ENCODE measurements at places on chromosomes 3 and 15.
A peak's percentile ranks its signal among the peaks of the same experiment; 100 is the strongest.

- no peak for DNase-seq
Measured at GRCh38 chr15:48631176-48631770, 14.2 kb downstream of the FBN1 start.

GRCh38 chr3:129756871-129757270, 136.6 kb downstream of the TMCC1 start:
- DNase-seq, result peak; percentile 43

DNA sequence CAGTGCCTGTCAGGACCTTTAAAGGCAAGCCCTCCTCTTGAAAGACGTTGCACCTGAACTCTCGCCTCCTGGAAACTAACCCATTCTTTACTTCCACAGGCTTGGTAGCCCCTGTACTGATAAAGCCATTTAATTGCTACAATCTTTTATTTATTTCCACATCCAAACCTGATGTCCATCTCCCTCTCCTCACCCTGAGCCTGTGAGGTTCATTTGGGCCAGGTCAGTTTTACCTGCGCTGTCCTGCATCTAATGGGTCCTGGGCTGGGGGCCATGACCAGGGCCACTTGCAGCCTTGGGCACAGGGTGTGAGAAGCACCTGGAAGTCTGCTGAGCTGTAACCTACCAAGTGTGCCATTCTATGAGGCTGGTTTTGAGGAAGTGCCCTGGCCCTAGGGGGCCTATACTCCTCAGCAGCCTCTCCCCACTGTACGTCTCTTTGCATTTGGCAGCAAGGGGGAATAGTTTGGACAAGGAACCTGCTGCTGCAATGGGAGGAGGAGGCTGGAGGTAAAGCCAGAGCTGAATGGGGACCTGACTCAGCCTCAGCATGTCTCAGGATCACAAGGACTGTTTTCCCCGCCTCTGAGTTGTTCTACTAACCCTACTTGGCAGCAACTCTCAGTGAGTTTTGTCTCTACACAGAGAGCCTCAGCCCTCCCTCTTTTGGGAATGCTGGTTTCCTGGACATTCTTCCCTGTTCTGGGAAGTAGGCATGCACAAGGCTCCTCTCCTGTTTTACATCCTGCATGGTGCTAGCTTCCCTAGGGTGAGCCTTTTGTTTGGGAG, 53.8 kb downstream of the WDR76 start:
- no peak for DNase-seq

DNA sequence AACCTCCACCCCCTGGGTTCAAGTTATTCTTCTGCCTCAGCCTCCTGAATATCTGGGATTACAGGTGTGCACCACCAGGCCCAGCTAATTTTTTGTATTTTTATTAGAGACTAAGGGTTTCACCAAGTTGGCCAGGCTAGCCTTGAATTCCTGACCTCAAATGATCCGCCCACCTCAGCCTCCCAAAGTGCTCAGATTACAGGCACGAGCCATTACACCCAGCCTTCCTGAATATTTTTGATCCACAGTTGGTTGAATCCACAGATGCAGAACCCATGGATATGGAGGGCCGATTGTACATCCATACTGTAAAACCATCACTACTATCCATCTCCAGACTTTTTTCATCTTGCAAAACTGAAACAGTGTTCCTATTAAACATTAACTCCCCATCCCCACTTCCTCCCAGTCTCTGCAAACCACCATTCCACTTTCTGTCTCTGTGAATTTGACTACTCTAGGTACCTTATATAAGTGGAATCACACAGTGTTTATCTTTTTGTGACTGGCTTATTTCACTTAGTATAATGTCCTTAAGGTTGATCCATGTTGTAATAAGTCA, 8.2 kb upstream of the TMEM62 start:
- no peak for DNase-seq

DNA sequence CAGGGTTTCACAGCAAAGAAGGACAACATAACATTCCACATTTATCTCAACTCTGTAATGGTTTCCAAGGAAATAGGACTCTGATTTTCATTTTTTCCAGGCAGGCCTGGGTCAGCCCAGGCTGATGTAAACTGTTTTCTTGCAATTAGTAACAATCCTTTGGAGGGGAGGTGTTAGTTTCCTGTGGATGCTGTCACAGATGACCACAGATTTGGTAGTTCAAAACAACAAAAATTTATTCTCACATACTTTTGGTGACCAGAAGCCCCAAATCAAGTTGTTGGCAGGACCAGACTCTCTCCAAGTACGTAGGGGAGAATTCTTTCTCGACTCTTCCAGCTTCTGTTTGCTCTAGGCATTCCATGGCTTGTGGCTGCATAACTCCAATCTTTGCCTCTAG, 88.0 kb downstream of the EDEM1 start:
- no peak for DNase-seq

- DNase-seq, result no peak
Measured at GRCh38 chr15:45589256-45589655, 2.1 kb downstream of the BLOC1S6 start.

DNA sequence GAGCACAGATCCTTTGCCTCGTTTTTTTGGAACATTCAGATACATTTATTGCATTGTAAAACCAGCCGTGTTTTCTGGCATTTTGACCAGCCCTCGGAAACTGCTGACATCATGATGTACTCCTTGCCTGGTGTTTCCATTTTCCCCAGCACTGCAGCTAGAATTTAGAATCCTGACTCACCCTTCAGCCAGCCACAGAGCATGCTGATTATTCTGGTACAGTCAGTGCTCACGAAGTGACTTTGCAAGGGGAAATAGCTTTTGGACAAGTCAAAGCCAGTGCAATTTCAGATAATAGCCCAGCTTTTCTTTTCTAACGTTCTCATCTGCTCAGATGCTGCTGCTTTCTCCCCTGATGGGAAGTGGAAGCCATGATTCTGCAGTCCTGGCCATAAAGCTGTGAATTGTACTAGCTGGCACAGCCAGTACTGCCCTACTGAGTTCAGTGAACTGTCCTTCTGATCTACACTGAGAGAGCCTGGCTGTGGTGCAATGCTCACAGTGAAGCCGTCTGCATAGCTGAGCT, 12.1 kb upstream of the CNBP start:
- DNase-seq, result peak; percentile 82

DNA sequence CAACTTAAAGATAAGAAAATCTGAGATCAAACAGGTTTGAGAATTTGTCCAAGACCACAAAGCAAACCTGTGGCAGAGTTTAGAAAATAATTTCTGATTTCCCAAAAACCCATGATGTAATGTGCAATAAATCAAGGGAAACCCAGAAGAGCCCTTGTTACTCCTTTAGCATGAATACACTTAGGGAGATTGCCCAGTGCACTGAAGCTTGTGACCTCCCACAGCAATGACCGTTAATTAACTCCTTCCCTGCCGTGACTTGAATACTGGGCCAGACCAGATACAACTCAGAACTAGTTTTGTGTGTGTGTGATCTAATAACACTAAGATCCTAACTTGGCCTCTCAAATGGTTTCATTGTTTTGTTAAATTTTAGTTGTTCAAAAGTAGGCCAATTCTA, 2.5 kb downstream of the PRKAR2A start:
- no peak for DNase-seq

DNA sequence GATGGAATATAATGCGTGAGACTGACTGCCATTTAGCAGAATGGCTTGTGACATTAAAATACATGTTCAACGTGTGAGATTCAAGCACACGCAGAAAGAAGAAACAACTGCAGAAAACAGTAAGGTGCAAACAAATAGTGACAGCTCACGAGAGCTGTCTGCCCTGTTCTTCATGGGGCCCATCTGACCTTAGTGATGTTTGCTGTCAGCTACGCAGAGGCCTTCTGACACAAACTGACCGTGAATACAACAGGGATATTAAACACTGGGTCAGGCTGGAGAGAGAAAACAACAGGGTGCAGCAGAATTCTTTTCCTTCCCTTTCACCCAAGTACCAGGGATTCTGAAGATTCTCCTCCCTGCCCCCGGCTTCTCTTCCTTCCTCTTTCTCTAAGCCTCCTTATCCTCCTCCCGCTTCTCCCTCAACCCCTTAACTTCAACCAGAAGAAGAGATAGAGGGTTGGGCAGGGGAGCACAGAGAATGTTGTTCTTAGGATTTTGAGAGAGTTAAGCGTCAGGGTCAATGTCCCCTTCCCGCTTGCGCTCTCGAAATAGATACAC, 2.1 kb downstream of the TNFAIP8L3 start:
- DNase-seq, result no peak
